ENCODE measurements at places on chromosomes 1 and 21. TPM values are rescaled to one million over a fixed set of nuclear protein-coding genes. Genes with fewer than 3 reads are reported as not detected.

DNA sequence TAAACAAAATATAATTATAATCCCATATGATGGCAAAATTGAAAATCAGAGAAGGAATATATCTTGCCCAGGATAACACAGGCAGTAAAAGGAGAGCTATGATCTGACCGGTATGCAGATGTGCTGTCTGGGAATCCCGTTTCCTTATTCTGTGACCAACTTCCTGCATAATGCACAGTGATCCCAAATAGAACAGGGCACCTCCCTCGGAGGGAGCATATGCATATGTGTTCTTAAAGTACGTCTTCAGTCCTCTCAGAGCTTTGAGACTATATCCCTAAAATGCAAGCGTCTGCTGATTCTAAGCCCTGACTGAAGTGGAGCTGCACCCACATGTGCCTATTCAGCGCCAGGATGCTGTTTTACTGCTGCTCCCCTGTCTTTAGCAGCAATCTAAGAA is 366.1 kb upstream of the PTBP2 start:
- H3K27me3 ChIP-seq, result no peaks in the 10 kb centered on the region
- no peak for DNase-seq
- no peaks in the 10 kb centered on the region for H3K36me3 ChIP-seq
- no peaks in the 10 kb centered on the region for H3K4me1 ChIP-seq
- no peak overlapping the region for H3K4me3 ChIP-seq

- no peaks in the 10 kb centered on the region for H3K36me3 ChIP-seq
- H3K27me3 ChIP-seq, result no peaks in the 10 kb centered on the region
- no peak for DNase-seq
- no peak overlapping the region for H3K27ac ChIP-seq
- no peaks in the 10 kb centered on the region for H3K4me1 ChIP-seq
Measured at GRCh38 chr1:215143497-215143896, 61.0 kb downstream of the KCNK2 start.

GRCh38 chr1:174957829-174958228 is 41.9 kb upstream of the CACYBP start:
- peaks cover 36% of the 10 kb centered on the region for H3K4me1 ChIP-seq
- H3K27me3 ChIP-seq, result no peaks in the 10 kb centered on the region
- H3K4me3 ChIP-seq, result no peak overlapping the region
- H3K27ac ChIP-seq, result no peak overlapping the region
- H3K36me3 ChIP-seq, result no peaks in the 10 kb centered on the region

- H3K4me3 ChIP-seq, result no peak overlapping the region
- no peak for DNase-seq
- no peaks in the 10 kb centered on the region for H3K27me3 ChIP-seq
- no peaks in the 10 kb centered on the region for H3K36me3 ChIP-seq
Measured at GRCh38 chr1:81702079-81702715, 98.5 kb upstream of the ADGRL2 start.

DCST1 gene
- not detected for total RNA-seq

CIART gene
- total RNA-seq, result 8.7 TPM

S100A1 gene
- total RNA-seq, result 2,012 TPM

NPHS2 gene
- total RNA-seq, result not detected

Data from left ventricle myocardium inferior (tissue), 1 donor.